ENCODE measurements at places on chromosomes 1 and 21.

- peak; percentile 32 for DNase-seq
Observed at GRCh38 chr1:113978863-113979702, at the start of gene OLFML3. OLFML3 (plus strand) TSS chr1:113979474; CDS start chr1:113979517, 43 bp downstream.

DNA sequence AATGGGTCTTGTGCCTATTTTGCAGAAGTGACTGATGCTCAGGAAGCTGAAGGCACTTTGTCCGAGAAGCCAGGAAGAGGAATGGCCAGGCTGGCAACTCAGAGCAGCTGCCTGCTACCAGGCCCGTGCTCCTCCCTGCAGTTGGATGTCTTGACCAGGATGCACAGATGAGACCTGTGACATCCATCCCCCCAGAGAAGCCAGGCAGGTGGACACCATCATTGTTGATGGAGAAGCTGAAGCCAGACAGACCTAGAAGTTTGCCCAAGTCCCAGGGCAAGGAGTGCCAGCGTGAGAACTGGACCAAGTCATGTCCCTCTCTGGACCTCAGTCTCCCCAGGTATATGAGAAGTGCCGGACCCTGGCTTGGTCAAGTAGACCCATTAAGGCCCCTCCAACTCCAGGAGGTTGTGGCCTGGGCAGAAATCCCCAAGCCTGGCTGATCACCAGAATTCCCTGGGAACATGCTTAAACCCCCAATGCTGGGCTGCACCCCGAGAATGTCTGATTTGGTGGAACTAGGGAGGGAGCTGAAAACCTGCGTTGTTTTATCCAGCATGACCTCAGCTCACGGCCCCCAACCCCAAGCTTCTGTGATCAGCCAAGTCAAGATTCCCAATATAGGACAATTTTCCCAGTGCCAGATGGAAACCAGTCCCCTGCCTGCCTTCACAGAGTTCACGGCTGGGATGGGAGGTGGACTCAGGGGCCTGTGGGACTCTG, 82.4 kb downstream of the CAMK2N1 start:
- DNase-seq: no peak

GRCh38 chr21:45251635-45252447, 35.9 kb downstream of the POFUT2 start:
- DNase-seq: no peak

- DNase-seq: no peak
Observed at GRCh38 chr21:21530680-21531079, 532.5 kb downstream of the NCAM2 start.

DNA sequence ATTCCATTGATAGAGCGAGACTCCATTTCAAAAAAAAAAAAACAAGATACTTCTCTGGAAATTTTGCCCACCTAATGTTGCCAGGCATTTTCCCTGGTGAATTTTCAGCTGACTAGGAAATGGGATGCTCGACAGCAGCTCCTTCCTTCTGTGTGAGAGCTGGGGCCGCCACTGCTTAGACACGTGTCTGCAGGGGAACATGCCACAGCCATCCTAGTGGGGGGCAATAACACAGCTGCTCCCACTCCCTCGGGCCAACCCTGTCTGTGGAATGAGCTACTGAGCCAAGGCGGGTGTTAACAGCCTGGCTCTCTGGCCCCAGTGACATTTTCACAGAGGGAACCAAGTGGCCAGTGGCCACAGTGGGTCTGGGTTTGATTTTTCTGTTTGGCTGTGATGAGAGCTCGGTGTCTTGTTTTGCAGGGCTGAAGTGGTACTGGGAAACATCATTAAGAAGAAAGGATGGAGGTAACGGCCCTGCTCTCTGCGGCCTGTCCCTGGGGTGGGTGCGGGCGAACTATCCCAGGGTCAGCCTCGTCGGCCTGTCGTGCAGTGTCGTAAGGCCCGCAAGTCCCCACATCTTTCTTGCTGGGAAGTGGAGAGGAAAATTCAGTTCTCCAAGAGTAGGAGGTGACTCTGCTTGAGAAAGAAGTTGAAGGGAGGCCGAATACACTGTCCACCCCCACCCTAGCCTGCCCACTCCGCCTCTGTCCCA, 39.2 kb downstream of the KCNAB2 start:
- DNase-seq: no peak

DNA sequence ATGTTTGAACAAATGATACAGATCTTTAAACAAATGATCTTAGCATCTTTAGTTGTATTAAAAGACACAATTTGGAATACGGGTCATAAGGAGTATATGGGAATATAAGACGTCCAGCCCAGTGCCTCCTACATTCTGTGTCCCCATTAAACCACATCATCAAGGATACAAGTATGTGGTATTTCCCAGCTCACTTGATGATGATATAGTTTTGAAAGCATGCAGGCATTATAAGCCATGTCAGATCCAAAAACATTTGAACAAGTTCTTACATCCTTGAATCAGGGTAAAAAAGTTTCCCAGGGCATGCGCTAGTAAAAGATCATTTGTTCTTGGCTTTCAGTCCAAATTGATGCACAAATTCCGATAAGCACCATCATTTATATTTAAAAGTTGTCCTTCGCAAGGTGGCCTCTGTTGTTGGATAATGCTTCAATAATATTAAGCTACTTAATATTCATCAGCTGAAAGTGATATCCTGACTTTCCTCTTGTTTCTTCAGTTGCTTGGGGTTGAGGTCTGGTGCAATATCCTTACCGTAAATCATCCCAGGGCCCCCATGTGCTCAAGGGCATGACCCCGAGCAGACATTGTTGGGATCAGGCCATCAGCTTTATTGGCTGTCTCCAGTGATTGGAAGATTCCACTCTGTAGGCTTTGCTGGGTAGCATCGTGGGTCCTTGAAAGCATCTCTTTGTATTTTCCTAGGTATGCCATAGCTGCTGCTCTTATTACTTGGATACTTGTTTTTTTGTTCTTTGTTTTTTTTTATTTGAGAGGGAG, 61.8 kb downstream of the CENPF start:
- DNase-seq: no peak

DNA sequence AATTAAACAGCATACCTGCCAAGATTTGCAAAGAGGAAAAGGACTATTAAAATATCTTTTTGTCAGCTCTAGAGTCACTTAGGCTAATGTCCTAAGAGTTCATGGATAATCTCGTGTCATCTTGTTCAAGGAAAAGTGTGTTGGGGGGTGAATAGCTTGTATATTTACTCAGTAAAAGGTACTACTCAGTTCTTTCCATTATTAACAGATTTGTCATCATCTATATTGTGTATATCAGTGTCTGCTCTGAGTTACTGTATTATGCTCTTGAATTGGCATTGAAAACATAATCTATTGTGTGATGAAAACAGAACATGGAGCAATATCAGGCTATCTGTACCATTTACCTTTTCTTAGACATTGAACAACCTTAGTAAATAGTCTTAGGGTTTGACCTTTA, 41.9 kb downstream of the SMG7 start:
- DNase-seq: no peak

DNA sequence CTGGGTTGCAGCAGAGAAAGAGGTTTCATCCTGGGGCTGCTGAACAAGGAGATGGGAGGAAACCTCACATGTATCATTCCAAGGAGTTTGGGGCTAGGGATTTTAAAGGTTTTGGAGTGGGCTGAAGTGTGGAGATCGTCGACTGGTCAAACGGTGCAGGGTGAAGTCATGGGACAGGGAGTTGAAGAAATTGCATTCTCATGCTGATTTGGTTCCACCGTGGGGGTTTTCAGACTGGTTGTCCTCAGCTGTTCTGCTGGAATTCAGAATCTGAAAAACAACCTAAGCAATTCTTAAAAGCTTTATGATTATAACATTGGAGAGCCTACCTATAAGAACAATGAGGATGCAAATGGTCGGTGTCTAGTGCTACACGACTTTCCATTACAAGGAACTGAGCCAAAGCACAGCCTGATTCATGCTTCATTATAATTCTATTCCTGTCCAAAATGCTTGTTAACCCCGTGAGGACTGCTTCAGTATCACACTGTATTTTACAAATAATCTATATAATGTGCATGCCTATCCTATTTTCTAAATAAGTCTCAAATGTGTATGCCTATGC, 242.7 kb downstream of the TM2D1 start:
- DNase-seq: no peak

GRCh38 chr1:97348599-97349265, 572.1 kb downstream of the DPYD start:
- no peak for DNase-seq

DNA sequence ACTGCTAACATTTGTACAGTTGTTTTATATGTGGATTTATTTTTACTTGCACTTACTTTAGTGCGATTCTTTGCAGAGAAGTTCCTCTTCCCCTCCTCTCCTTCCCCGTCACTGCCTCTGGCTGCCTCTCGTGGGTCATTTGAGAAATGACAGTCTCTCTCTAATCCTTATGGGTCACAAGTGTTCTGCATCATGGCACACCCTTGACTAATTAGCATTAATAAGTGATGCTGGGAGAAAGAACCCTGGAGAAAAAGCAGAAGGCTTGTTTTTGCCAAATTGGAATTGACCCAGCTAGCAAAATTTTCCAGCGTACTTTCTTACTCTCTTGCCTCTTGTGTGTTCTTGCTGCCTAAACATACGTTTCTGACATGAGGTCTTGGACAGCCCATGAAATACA, 301.2 kb downstream of the DUSP10 start:
- no peak for DNase-seq

DNA sequence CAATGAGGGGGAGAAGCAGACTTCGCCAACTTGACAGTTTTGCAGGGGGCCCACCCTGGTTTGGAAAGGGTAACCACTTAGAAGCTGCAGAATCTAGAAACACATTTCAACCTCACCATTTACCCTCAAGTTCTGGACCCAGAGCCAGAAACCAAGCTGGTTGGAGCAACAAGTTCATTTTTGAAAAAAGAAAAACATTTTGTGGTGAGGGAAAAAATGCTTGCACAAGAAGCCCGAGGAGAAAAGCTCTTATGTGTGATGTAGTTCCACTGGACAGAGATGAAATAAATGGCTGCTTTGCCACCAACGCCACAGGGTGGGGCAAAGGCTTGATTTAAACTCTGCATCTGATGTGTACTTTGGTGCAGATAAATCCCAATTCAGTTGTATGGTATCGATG, 10.6 kb upstream of the NGF start:
- no peak for DNase-seq

DNA sequence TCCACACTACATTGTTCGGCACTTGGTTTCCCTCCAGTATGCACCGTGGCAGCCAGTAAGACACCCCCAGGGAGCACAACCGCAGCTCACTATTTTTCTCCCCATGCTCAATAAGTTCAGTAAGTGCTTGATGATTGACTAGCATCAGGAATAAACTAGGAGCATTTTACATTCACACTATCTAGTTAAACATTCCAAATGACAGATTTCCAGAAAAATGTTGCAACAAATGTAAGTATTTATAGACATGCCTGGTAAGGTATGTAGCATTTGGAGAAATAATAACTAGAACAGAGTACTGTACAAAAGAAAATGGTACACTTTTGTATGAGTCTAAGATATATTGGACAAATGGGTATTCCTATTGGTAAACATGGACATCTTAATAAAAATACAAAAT, 92.9 kb downstream of the SLC45A1 start:
- DNase-seq: no peak

- no peak for DNase-seq
Observed at GRCh38 chr1:151621351-151621750, 9.5 kb downstream of the SNX27 start.

DNA sequence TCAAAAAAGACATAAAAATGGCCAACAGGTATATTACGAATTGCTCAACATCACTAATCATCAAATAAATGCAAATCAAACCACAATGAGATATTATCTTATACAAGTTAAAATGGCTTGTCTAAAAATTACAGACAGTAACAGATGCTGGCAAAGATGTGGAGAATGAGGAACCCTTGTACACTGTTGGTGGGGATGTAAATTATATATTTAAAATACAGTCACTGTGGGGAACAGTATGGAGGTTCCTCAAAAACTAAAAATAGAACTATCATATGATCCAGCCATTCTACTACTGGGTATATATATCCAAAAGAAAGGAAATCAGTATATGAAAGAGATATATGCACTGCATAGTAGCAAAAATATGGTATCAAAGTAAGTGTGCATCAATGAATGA, 1037.2 kb upstream of the B3GALT2 start:
- DNase-seq: no peak

GRCh38 chr1:152002960-152003359, 9.3 kb upstream of the S100A10 start:
- DNase-seq: no peak

GRCh38 chr21:26964170-26964778, 2.6 kb downstream of the ADAMTS5 start:
- no peak for DNase-seq

DNA sequence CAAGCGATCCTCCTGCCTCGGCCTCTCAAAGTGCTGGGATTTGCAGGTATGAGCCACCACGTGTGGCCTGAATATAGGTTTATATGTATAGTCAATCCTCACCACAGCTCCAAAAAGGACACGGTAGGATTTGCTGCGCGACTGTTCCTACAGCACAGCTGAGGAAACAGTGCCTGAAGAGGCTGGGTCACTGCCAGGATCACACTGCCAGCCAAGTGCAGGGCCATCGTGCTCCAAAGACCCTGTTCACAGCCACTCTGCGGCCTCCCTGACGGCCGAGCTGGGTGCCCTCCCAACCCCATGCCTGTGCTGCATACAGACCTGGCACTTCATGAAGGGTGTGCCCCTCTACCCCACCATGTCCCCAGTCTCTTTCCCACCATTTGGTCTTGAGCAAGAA, 71.4 kb downstream of the MRPL37 start:
- no peak for DNase-seq

DNA sequence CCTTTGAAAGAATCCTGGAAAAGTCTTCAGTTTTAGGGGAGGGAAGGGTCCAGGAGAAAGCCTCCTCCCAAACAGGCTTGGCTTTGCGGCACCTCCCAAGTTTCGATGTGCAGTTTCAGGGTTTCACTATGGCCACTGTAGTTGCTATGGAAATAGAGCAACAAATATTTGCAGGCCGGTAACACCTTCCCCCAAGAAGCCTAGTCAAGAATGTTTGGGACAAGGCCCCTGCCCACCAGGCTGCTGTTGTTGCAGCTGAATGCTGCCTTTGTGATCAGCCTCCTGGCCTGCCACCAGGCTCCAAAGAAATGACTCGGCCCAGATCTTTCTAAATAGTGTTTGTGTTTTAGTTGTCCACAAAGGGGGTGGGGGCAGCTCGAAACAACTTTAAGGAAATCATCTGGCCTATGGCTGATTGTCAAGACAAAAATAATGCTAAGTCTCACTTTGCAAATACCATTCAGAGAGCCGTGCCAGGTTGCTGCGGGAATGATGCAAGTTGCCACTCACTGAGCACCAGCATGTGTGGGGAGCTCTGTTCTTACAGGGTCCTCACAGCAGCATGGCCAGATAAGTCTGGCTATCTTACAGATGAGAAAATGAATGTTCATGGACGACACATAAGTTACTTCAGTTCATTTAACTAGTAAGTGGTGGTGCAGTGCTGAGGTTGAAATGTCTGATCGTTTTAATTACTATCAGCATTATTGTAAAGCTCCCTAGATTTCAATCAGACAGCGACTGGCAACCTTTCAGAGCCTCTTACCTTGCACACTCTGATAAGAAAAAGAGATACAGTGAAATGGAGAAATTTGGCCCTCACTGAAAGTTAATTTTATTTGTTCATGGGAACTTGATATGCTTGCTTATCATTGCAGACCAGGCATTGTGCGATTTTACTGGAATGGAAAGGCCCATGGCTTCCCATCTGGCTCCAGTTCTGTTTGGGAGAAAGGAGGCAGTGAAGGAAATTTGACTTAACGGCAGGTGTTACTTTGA, 91.2 kb upstream of the JUN start:
- no peak for DNase-seq

Measured in stimulated activated CD8-positive, alpha-beta memory T cell treated with anti-CD3 and anti-CD28 coated beads, Interleukin-4, amount 100 ng/mL, for 24 hours (primary cell).